Nephron progenitor cell (in vitro differentiated cells): ENCODE measurements at places on chromosomes 7 and 10.

DNA sequence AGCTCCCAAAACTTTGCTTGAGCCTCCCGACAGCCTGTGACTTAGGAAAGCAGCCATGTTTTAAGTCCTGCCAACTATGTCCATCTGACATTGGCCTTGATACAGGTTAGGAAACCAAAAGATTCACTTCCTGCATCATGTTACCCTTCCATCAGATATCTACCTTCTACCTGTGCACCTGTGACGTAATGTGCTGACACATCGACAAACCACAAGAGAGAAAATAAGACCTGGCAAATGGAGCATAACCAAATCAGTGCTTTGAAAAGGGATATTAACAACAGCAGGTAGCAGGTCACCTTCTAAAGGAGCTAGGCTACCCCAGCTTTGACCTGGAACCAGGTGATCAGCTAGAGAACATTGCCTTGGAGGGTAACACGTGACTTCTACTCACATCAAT is 14.8 kb upstream of the PRR15 start:
- no peak for DNase-seq

GRCh38 chr10:44883593-44884331 is 27.4 kb upstream of the TMEM72 start:
- no peak for DNase-seq

DNA sequence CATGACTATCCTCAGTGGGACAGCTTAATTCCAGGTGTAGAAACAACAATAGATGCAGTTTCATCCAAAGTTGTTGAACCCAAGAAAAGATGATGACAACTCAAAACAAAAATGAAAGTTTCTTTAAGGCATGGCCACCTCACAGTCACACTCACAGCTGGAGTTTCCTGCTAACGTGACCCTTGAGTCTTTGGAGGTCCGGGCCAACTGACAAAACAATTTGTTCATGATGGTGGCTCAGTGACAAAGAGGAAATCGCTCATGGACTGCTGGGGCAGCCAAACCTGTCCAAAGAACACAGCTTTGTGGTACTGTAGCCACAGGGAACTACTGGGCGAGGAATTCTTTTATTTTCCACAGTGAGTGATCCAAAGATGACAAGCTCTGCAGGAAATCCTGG is 96.0 kb upstream of the JCAD start:
- DNase-seq = no peak

DNA sequence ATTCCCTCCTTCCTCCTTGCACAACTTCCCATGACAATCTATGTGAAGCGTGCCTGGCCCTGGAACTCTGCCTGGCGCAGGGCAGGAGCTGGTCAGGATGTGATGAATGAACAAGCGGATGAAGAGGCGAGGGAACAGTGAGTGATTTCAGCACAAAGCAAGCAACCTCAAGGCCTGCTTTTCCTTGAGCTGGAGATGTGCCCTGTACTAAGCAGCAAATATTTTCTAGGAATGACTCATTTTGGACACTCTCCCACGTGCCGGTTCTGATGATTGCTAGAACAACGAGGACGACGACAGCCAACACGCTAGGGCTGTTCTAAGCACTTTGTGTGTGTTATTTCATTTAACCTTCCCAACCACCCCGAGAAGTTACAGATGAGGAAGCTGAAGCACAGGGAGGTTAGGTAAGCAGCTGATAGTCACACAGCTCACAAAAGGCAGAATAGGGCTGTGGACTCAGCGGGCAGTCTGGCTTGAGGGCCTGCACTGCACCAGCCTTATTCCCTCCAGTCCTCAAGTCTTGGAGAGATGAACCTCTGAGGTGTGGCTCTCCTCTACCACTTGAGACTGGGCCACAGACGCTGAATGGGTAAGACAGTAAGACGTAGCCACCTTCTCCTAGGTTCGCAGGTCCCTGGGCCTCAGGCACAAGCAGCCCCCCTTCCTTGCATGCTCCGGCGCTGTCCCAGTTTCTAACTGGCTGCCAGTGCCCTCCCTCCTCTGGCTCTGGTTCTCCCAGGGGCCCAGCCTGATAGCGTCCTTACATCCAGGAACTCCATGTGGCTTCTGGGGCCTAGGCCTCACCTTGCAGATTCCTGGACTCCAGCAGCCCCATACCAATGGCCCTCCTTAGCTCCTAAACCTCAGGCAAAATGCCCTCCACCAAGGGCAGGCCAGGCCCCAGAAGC is 59.0 kb downstream of the YKT6 start:
- no peak for DNase-seq

DNA sequence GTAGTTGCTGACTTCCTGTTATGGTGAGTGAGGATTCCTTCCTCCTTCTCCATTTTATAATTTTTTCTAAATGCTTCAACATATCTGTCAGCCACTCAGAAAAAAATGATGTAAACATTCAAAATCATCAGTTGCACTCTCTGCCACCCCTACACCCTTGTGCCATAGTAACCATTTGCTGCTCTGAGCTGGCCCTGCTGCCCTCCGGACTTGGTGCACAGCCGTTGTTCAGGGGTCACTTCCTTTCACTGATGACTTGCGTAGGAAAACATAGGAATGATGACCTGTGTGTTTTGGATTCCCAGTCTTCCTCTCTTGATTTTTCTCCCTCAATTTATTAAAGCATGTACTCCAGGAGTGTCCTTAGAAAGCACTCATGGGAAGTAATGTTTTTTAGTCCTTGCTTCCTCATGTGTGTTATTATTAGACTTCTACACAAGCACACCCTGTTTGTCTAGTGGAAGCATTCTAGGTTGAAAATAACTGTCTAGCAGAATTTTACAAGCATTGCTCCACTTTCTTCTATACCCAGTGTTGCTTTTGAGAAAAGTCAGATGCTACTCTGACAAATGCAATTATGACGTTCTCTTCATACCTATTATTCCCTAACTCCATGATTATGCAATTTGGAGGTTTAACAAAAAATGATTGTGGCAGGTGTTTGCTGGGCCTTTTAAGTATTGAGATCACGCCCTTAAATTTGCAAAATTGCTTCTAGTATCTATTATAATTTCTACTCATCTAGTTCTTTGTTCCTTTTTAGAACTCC is 62.6 kb upstream of the MTPN start:
- DNase-seq = no peak

- no peak for DNase-seq
These were observed 148.2 kb upstream of the WNT16 start for GRCh38 chr7:121180436-121181063.
